ENCODE measurements at places on chromosomes 11 and 22.

DNA sequence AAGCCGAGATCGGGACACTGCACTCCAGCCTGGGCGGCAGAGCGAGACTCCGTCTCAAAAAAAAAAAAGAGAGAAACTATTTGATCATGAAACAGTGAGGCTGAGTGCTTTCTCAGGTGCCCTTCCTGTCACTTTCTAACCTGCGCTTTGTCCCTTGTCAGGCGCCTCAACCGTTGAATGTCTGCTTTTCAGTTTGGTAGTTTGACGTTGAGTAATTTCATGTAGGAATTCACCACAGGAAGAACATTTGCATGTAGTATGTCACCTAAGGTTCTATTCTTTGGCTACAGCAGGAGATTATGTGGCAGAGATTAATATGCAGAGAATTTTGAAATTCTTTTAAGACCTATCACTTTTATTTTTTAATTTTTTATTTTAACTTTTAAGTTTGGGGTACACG lies 57.2 kb downstream of the PPFIA1 start:
- no peak for DNase-seq

GRCh38 chr11:69598147-69598546 lies 42.8 kb upstream of the CCND1 start:
- DNase-seq, result no peak

- DNase-seq, result no peak
Observed at GRCh38 chr22:21043860-21044535, 1.7 kb upstream of the LRRC74B start.

DNA sequence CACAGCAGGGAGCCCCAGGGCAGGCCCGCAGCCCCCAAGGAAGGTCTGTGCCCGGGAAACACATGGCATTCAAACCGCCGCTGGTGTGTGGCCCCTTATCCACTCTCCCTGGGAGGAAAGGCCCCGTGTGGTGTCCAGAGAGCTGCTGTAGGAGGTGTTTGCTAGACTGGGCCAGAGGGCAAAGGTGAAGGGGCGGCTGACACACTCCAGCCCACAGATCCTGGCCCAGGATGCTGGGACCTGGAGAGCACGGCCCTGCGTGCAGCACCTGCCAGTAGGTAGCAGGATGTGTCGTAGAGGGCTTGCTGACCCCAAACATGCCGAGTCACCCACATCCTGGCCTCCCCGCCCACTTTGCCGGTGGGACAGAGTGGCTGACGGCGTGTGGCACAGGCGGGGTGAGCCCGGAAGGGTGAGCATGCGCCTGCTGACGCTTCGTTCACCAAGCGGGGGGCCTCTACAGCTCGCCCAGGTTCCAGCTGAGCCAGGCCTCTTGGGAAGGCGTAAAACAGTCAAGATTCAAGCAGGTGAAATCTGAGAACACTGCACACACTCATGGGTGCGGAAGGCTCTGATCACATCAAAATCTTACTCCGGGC lies 11.0 kb downstream of the OSBPL5 start:
- DNase-seq, result no peak

DNA sequence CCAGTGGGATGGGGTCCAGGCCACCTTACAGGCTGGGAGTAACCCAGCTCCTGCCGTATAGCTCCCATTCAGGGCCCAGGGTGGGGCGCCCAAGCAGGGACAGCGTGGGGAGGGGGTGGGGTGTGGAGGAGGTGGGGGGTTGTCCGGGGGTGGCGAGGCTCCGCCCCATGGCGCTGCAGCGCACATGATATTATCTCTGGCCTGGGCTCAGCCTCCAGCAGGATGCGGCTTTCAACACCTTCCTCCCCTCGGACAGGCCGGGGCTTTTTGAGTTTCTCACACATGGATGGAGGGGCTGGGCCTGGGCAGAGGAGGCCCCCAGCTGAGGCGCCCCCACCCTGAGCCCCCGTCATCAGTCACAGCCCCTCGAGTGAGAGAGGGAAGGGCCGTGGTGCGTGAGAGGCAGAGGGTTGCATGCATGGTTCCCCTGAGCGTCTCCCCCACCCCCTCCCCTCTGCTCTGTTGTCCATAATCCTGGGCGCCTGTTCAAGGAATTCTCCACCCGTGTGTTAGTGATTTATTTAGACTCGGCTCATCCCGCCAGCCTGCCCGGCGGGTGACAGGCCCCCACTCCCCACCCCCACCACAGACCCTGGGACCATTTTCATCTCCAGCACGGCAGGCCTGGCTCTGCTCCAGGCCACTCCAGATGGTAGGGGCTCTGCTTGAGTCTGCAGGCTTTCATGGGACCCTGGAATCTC lies 44.9 kb downstream of the WNT11 start:
- no peak for DNase-seq

GRCh38 chr22:16958475-16958874 lies 49.5 kb downstream of the GAB4 start:
- no peak for DNase-seq

- DNase-seq, result no peak
Observed at GRCh38 chr11:134554861-134555260, 142.8 kb upstream of the B3GAT1 start.

Measured in right renal pelvis (tissue), 4 donors.